ENCODE measurements at places on chromosomes 13 and 19.

GRCh38 chr13:59793107-59793506 is 370.6 kb downstream of the DIAPH3 start:
- no peak overlapping the region for H3K4me3 ChIP-seq
- no peak overlapping the region for H3K27ac ChIP-seq
- no peaks in the 10 kb centered on the region for H3K4me1 ChIP-seq
- no peak for DNase-seq
- no peaks in the 10 kb centered on the region for H3K27me3 ChIP-seq

GRCh38 chr13:97332742-97333141 is 101.2 kb upstream of the RAP2A start:
- no peaks in the 10 kb centered on the region for H3K4me1 ChIP-seq
- H3K27me3 ChIP-seq, result no peaks in the 10 kb centered on the region
- peaks cover 8% of the 10 kb centered on the region for H3K36me3 ChIP-seq

GRCh38 chr19:56142087-56142787 is 1.1 kb downstream of the ZNF444 start:
- no peak overlapping the region for H3K27ac ChIP-seq
- DNase-seq, result no peak
- no peak overlapping the region for H3K4me3 ChIP-seq
- H3K27me3 ChIP-seq, result no peaks in the 10 kb centered on the region

GRCh38 chr19:7665076-7665475 is 3.8 kb upstream of the RETN start:
- H3K36me3 ChIP-seq, result no peaks in the 10 kb centered on the region
- no peak overlapping the region for H3K4me3 ChIP-seq
- no peak for DNase-seq
- H3K27ac ChIP-seq, result no peak overlapping the region
- no peaks in the 10 kb centered on the region for H3K27me3 ChIP-seq
- peaks cover 29% of the 10 kb centered on the region for H3K4me1 ChIP-seq

DNA sequence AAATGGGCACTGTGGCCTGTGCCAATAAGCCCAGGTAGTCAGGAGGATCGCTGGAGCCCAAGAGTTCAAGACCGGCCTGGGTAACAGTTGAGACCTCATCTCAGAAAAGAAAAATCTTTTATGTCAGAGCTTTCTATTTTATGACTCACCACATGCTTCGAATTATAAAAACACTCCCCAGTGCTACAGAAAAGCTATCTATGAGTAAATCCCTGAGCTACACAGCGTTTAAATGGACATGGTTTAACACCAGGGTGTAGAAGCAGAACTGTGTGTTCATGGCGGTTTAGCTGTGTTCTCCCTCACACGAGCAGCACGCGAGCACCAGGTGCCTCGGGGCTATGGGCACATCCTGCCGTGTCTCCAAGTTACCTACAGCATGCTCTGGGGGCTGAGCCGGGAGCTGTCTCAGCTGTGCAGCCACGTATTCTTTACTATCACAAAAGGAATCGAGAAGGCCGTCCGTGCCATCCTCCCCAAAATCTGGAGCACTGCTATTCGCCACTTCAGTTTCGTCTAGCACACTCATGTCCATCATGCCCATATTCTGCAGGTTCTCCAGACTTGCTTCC is 6.7 kb downstream of the SAFB2 start:
- peaks cover 85% of the 10 kb centered on the region for H3K36me3 ChIP-seq
- no peaks in the 10 kb centered on the region for H3K27me3 ChIP-seq
- no peak overlapping the region for H3K4me3 ChIP-seq
- DNase-seq, result no peak
- no peak overlapping the region for H3K27ac ChIP-seq

DNA sequence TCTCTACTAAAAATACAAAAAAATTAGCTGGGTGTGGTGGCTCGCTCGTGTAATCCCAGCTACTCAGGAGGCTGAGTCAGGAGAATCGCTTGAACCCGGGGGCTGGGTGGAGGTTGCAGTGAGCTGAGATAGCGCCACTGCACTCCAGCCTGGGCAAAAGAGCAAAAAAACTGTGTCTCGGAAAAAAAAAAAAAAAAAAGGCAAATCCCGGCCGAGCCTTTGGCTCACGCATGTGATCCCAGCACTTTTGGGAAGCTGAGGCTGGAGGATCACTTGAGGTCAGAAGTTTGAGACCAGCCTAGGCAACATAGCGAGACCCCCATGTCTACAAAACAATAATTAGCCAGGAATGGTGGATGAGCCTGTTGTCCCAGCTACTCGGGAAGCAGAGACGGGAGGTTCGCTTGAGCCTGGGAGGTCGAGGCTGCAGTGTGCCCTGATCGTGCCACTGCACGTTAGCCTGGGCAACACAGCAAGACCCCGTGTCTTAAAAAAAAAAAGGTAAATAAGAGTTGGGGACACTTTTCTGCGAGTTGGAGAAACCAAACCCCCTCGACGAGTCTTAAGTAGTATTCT is 574 bp upstream of the GPX4 start:
- DNase-seq, result no peak
- peaks cover 22% of the 10 kb centered on the region for H3K36me3 ChIP-seq
- H3K4me1 ChIP-seq, result peaks cover 77% of the 10 kb centered on the region
- no peaks in the 10 kb centered on the region for H3K27me3 ChIP-seq
- H3K27ac ChIP-seq, result peak overlapping the region; percentile 95
- H3K4me3 ChIP-seq, result no peak overlapping the region

GRCh38 chr19:18800636-18801035 is 9.5 kb upstream of the COMP start:
- H3K4me3 ChIP-seq, result no peak overlapping the region
- H3K36me3 ChIP-seq, result no peaks in the 10 kb centered on the region
- H3K4me1 ChIP-seq, result no peaks in the 10 kb centered on the region
- no peak for DNase-seq
- no peak overlapping the region for H3K27ac ChIP-seq

DNA sequence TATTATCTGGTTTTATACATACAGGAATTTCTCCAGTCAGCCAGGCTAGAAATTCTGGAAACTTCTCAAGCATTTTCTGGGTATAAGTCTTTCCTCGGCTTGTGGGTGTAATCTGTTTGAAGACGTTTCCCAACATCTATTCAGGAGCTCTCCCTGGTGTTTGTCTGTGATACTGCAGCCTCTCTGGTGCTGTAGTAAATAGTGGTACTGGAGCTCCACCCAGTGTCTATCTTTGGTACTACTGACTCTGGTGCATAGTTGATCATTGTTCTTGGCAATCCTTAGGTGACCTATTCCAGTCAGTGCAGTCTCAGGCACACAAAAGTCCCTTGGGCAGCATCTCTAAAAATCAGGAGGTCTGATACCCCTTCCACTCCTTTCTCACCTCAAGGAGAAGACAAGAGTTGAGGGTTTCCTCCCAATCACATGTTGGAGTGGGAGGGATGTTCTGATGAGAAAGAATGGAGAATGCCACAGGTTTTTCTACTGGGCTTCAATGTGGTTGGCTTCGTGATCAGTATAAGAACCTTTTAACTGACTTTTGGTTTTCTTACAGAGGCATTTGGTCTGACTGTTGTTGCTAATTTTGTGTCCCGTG is 115.5 kb downstream of the CYSLTR2 start:
- no peak overlapping the region for H3K4me3 ChIP-seq
- H3K36me3 ChIP-seq, result no peaks in the 10 kb centered on the region
- peak; percentile 86 for DNase-seq
- H3K4me1 ChIP-seq, result no peaks in the 10 kb centered on the region

DNA sequence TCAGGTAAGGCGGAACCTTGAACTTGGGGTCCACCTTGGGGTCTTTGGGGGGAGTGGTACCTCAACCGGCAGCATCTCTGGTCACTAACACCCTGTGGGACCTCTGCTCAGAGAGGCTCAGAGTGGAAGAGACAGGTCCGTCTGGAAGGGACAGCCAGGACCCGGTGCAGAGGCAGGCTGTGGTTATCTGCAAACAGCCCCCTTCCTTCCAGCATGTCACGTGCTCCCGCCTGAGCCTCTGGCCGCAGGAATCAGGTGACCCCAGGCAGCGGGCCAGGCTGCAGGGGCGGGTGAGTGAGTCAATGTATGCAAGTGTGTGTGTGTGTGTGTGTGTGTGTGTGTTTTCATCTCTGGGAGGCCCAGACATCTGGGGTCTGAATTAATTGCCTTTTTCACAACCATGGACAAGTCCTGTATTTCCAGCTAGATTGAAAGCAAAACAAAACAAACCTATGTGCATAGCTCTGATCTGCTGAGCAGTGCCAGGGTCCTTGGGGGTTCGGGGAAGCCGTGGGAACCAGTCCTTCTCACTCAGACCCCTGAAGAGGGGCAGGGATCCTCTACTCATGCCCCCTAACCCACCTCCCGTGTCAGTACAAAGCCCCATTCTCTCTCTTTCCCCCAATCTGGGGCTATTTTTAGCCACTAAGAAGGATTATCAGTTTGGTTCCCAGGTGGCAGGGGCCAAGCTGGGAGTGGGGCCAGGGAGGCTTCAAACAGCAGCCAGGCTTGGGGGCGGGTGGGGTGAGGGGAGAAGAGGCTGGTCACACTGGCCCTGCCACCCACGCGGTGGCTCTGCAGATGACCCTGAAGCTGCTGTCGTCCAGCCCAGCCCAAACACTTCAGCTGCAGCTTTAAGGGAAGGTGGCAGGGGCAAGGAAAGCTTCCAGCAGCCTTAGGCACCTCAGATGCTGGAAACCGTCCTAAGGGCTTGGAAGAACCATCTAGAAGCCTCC is 31.4 kb downstream of the CERS4 start:
- H3K27ac ChIP-seq, result no peak overlapping the region
- DNase-seq, result peak; percentile 81
- H3K4me3 ChIP-seq, result no peak overlapping the region
- H3K27me3 ChIP-seq, result peaks cover 11% of the 10 kb centered on the region

DNA sequence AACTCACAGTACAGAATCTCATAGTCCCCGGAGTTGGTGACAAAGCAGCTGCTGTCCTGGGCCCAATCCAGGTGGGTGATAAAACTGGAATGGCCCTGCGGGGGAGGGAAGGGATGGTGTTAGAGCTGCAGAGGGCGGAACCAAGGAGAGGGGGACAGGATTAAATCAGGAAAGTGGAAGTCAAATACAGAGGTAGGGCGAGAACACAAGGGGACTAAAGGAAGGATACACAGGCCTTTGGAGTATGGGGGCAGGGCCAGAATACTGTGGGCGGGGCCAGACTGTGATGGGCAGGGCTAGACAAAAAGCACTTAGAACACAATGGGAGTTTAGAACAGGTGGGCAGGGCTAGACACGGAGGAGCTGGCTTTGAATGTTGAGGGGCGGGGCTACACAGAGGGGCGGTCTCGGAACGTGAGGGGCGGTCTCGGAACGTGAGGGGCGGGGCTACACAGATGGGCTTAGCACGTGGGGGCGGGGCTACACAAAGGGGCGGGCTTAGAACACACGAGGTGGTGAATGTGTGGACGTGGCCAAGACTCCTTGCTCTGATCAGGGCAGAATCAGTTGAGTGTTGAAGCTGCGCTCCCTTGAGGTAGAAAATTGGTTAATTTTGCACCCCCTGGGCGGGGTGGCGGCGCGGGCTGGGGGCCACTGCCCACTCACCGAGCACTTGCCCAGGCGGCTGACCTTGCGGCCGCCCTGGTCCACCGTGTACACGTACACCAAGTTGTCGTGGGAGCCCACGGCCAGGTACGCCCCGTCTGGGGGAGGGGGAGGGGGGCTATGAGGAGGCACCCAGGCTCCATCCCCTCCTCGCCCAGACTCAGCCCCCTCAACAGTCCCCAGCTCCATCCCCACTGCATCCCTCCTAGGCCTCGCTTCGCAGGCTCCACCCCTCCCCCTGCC is 14.0 kb upstream of the GPR4 start:
- H3K4me1 ChIP-seq, result peaks cover 22% of the 10 kb centered on the region
- H3K4me3 ChIP-seq, result no peak overlapping the region
- peaks cover 58% of the 10 kb centered on the region for H3K36me3 ChIP-seq

- no peak overlapping the region for H3K4me3 ChIP-seq
- H3K4me1 ChIP-seq, result peaks cover 86% of the 10 kb centered on the region
- H3K27ac ChIP-seq, result peak overlapping the region; percentile 52
- DNase-seq, result peak; percentile 65
Measured at GRCh38 chr13:48562296-48563066, 29.6 kb upstream of the RCBTB2 start.

DNA sequence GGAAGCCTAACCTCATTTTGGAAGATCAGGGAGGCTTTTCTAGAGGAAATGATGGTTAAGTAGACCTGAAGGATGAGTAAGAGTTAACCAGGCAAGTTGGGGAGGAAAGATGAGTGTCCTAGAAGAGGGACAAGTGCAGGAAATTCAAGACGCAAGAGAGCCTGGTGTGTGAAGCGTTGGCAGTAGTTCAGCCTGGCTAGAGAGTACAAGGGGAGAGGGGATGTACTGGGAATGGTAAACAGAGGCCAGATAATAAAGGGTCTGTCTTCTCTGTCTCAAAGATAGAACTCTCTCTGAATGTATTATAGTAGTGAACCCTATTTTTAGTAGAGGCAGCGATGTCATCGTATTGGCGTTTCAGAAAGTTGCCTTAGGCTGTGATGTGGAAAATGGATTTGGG is 9.7 kb downstream of the DPY19L3 start:
- peaks cover 2% of the 10 kb centered on the region for H3K27me3 ChIP-seq
- H3K4me1 ChIP-seq, result no peaks in the 10 kb centered on the region
- DNase-seq, result no peak
- H3K4me3 ChIP-seq, result no peak overlapping the region
- H3K27ac ChIP-seq, result no peak overlapping the region

DNA sequence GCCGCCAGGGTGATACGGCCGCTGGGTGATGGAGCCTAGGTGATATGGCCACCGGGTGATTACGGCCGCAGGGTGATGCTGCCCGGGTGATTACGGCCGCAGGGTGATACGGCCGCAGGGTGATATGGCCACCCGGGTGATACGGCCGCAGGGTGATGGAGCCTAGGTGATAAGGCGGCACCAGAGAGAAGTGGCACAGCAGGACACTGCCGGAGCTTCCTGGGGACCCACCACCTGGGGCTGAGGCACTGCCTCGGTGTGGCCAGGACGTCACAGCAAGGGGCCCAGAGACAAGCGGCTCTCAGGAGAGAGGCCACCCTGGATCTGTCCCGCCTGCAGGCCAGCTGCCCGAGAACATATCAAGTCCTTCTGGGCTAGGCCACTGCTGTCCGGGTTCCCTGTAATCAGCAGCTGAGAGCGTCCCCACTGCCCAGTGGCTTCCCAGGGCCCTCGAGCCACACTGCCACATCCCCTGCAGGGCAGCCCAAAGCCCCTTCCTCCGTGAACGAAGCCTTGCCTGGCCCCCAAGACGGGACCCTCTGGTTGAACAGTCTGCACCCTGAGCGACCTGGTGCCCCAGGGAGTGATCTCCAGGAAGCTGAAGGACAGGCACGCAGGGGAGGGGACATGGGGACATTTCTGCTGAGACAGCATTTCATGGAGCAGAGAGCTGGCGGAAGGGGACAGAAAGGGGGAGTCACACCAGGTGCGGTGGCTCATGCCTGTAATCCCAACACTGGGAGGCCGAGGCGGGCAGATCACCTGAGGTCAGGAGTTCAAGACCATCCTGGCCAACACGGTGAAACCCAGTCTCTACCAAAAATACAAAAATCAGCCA is 22.1 kb downstream of the ZNF787 start:
- H3K36me3 ChIP-seq, result peaks cover 82% of the 10 kb centered on the region
- H3K27ac ChIP-seq, result no peak overlapping the region
- no peak overlapping the region for H3K4me3 ChIP-seq
- H3K4me1 ChIP-seq, result no peaks in the 10 kb centered on the region

Measured in CD14-positive monocyte (primary cell).